ENCODE measurements at places on chromosomes 16 and 17. TPM values are rescaled to one million over a fixed set of nuclear protein-coding genes. Genes with fewer than 3 reads are reported as not detected.

GRCh38 chr16:85149776-85150175, 37.5 kb upstream of the CIBAR2 start:
- peaks cover 44% of the 10 kb centered on the region for H3K4me1 ChIP-seq
- no peaks in the 10 kb centered on the region for H3K27me3 ChIP-seq
- no peak for DNase-seq
- no peak overlapping the region for H3K27ac ChIP-seq
- no peaks in the 10 kb centered on the region for H3K36me3 ChIP-seq

DNA sequence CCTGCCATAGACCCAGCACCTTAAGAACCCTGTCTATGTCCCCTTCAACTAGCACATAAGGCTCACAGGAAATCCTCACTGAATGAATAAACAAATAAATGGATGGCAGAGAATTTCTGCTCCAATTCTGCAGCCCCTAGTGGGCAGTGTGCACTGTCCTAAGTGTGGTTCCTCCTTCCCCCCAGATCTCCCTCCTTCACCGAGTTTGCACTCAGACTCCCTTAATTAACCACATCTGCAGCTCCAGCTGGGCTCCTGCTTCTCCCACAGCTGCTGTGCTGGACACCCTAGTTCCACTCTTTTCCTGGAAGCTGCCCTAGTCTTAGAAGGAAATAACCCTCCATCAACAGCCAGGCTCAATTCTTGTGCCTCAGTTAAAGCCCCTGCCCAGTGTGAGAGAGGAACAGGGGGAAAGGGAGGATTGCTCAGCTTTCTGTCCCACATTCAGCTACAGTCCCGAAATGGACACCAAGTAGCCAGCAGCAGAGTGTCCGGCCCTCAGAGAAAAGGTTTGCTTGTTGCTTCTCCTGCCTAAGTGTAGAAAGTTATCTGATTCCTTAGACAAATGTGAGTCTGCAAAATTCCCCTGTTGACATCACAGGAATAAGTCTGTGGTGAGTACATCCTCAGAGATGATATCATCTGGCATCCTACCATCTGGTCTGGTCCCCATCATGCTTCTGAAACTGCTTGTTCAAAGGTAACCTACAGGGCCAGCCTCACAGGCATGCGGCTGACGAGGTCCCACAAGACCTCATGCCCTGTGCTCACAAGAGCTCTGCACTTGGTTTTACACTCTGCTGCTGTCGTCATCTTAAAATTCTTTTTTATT, 12.3 kb downstream of the LRRC3C start:
- H3K36me3 ChIP-seq = no peaks in the 10 kb centered on the region
- peaks cover 9% of the 10 kb centered on the region for H3K27me3 ChIP-seq
- peak overlapping the region; percentile 61 for H3K27ac ChIP-seq
- H3K4me3 ChIP-seq = no peak overlapping the region
- no peak for DNase-seq

DNA sequence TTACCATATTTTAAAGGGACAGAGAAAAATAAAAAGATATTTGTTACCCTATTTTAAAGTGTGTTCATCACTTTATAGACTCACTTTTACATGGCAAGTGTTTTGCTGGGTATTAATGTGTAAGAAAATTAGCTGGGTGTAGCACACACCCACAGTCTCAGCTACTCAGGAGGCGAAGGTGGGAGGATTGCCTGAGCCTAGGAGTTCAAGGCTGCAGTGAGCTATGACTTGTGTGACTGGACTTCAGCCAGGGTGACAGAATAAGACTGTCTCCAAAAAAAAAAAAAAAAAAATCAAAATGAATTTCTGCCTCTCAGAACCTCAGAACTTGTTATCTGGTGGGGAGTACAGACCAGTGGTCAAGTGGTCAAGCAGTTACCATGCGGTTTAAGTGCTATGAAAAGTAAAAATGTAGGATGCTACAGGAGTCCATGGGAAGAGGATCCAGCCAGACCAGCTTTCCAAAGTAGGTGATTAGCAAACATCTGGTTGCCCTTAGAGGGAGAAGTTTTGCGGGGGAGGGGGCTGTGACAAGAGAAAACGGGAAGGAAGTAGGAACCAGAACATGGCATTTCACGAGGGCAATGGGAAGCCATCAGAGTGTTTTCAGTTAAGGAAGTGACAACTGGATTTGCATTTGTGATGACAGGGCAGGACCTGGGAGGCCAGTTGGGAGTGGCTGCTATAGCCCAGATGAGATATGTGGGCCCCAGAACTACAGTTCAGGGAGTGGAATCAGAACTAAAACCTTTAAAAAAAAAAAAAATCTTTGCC, 13.9 kb downstream of the CNEP1R1 start:
- H3K4me3 ChIP-seq = no peak overlapping the region
- no peak for DNase-seq
- H3K27me3 ChIP-seq = peaks cover 15% of the 10 kb centered on the region
- H3K36me3 ChIP-seq = peaks cover 8% of the 10 kb centered on the region
- peaks cover 22% of the 10 kb centered on the region for H3K4me1 ChIP-seq
- peak overlapping the region; percentile 45 for H3K27ac ChIP-seq

Gene ALDOC
- 22.6 TPM for total RNA-seq

All from mesothelial cell of epicardium (in vitro differentiated cells).